ENCODE measurements at places on chromosomes 12 and 14. TPM values are rescaled to one million over a fixed set of nuclear protein-coding genes. Genes with fewer than 3 reads are reported as not detected.

- no peak overlapping the region for H3K27ac ChIP-seq
- H3K27me3 ChIP-seq: peaks cover 97% of the 10 kb centered on the region
- H3K4me3 ChIP-seq: no peak overlapping the region
- DNase-seq: no peak
- H3K4me1 ChIP-seq: peaks cover 49% of the 10 kb centered on the region
These were observed 1.5 kb downstream of the TTC6 start for GRCh38 chr14:37596790-37597472.

- peaks cover 21% of the 10 kb centered on the region for H3K4me1 ChIP-seq
- H3K27me3 ChIP-seq: no peaks in the 10 kb centered on the region
- no peak overlapping the region for H3K4me3 ChIP-seq
- no peak for DNase-seq
- no peak overlapping the region for H3K27ac ChIP-seq
These were observed 214.8 kb downstream of the MSRB3 start for GRCh38 chr12:65492998-65493912.

GRCh38 chr12:91180582-91181395, 1.8 kb downstream of the DCN start:
- no peaks in the 10 kb centered on the region for H3K4me1 ChIP-seq
- no peak overlapping the region for H3K27ac ChIP-seq

DNA sequence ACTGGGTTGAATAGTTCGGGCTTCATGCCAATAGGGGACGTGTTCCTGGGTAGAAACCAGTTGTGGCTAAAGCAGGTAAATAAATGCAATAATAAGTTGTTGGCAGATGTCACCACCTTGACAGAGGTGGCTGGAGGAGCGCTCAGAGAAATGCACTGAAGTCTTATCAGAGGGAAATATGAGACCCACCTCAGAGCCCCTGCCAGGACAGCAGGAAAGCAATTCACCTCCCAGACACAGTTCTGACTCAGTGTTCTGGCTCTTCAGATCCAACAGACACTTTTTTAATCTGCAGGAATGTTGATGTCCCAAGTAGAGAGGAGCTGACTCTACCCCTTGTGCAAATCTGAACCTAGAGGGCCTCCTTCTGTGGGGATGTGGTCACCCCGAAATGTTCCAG, 687.1 kb upstream of the FBXO33 start:
- no peaks in the 10 kb centered on the region for H3K4me1 ChIP-seq
- no peak overlapping the region for H3K4me3 ChIP-seq

DNA sequence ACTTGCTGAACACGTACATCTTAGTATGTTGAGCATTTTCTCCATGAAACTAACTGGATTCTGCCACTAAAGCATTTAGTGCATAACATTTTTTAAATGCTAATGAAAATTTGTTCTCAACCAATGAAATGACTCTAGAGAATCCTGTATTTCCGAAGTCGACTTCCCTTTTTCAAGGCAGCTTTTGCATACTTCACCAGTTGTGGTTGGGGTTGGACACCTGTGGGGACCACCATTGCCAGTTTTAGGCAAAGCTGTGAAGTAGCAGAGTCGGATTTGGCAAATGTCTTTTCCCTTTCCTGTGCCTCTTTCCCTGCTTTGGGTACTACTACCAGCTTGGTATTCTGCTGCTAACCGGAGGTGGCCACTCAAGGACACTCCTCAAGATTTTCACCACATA, 349.2 kb downstream of the BCAT1 start:
- no peak overlapping the region for H3K27ac ChIP-seq
- peaks cover 6% of the 10 kb centered on the region for H3K4me1 ChIP-seq
- DNase-seq: no peak
- H3K36me3 ChIP-seq: no peaks in the 10 kb centered on the region
- no peaks in the 10 kb centered on the region for H3K27me3 ChIP-seq

- H3K36me3 ChIP-seq: no peaks in the 10 kb centered on the region
- no peaks in the 10 kb centered on the region for H3K27me3 ChIP-seq
- no peak overlapping the region for H3K4me3 ChIP-seq
- DNase-seq: no peak
- no peak overlapping the region for H3K27ac ChIP-seq
These were observed 324.3 kb downstream of the CACNA1C start for GRCh38 chr12:2376908-2377657.

DNA sequence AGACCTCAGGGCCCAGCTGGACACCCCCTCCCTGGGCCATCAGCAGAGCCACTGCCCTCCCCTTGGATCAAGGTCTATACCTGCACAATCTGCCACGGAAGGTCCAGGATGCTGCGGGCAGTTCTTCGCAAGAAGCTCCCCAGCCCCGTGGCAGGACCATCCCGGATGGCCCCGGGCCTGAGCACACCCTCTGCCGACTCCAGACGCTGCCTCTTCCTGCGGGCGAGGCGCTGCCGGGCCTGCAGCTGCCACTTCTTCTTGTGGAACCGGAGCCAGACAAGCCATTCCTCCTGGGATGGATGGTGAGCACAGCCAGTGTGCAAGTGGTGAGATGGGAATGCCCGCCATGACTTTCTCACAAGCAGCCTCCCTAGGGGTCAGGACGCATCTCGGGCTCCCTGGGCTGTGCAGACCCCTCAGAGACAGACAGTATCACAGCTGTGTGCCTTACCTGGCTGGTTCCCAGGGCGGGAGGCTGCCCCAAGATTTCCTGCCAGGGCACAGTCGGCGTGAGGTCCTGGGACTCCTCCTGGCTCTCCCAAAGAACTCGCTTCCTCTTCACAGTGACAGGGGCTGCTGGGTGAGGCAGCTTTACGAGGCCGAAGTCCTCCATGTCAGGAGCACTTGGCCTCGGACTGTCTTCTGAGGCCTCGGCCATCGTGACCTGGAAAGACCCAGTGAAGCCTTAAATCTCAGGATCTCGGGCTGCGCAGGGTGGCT, 30.8 kb downstream of the P2RX2 start:
- peaks cover 86% of the 10 kb centered on the region for H3K36me3 ChIP-seq
- H3K27ac ChIP-seq: no peak overlapping the region
- no peaks in the 10 kb centered on the region for H3K4me1 ChIP-seq
- H3K4me3 ChIP-seq: no peak overlapping the region

- peaks cover 40% of the 10 kb centered on the region for H3K4me1 ChIP-seq
- peak within 1 kb of the TSS; percentile 73 for H3K27ac ChIP-seq
- H3K27me3 ChIP-seq: no peaks in the 10 kb centered on the region
- peak; percentile 95 for DNase-seq
- H3K4me3 ChIP-seq: peak within 1 kb of the TSS; percentile 64
- no peaks in the 10 kb centered on the region for H3K36me3 ChIP-seq
These were observed at the start of gene TESPA1 for GRCh38 chr12:54984658-54985376. TESPA1 (minus strand) TSS chr12:54984762; CDS start chr12:54974562, 10,200 bp downstream.

- DNase-seq: no peak
- no peak overlapping the region for H3K4me3 ChIP-seq
- no peaks in the 10 kb centered on the region for H3K36me3 ChIP-seq
These were observed 148.6 kb downstream of the SLC6A15 start for GRCh38 chr12:84764001-84764400.

DNA sequence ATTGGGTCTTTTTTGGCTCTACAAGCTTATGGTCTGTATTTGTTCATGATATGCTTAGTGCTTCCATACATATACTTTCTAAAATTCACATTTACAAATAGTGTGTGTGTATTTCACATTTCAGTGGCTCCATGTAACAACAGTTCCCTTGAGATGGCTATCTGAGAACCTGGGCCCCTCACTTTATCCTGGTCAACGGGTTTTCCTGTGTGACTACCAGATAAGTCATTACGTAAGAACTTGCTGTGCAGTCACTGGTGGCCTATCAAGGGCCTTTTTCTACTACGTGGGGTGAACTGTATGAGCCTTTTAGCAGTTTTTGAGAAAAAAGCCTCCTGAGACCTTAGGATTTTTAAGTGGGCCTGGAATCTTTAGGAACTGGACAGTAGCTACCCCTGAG, 454.1 kb downstream of the PCNX1 start:
- H3K36me3 ChIP-seq: no peaks in the 10 kb centered on the region
- peak overlapping the region; percentile 38 for H3K27ac ChIP-seq
- peaks cover 73% of the 10 kb centered on the region for H3K4me1 ChIP-seq
- no peaks in the 10 kb centered on the region for H3K27me3 ChIP-seq
- no peak overlapping the region for H3K4me3 ChIP-seq

DNA sequence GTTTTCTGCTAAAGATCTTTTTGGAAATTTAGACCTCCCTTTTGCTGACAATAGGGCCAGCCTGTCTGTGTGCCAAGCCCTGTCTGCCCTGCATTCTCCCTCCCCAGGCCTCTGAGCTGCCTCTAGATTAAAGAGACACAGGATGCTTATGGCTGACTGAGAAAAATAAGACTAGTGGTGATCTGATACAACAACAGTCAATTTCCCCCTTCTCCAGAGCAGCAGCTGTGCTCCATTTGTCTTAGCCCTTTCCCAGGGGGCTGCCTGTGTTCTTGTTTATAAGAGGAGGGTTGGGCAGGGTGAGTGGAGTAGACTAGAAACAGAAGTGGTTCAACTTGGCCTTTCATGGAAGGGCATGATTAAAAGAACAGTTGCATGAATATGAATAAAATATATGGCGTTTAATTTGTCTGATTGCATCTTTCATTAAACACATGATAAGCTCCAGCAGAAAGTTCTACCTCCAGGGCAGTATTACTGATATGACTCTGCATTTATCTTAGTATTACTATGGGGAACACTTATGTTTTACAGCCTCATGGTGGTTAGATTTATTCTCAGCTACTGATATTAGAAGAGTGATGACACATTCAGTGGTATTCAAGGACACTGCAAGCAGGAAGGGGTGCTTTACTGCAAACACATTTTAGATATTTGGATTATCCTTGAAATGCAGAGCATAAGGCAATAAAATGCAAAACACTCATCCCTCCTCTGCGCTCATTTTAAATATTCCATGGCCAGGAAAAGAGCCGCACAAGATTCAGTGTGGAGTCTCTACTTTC, 150.2 kb upstream of the CLEC14A start:
- H3K4me3 ChIP-seq: no peak overlapping the region
- H3K36me3 ChIP-seq: no peaks in the 10 kb centered on the region
- DNase-seq: no peak
- no peaks in the 10 kb centered on the region for H3K4me1 ChIP-seq
- H3K27ac ChIP-seq: no peak overlapping the region
- H3K27me3 ChIP-seq: no peaks in the 10 kb centered on the region

GRCh38 chr12:32533971-32534590, 134.7 kb downstream of the FGD4 start:
- no peak for DNase-seq
- no peaks in the 10 kb centered on the region for H3K27me3 ChIP-seq
- peaks cover 5% of the 10 kb centered on the region for H3K4me1 ChIP-seq
- H3K36me3 ChIP-seq: no peaks in the 10 kb centered on the region
- H3K4me3 ChIP-seq: peak overlapping the region; percentile 34

GRCh38 chr12:124273630-124274029, 21.3 kb upstream of the RFLNA start:
- no peaks in the 10 kb centered on the region for H3K4me1 ChIP-seq
- DNase-seq: no peak
- H3K36me3 ChIP-seq: no peaks in the 10 kb centered on the region
- no peaks in the 10 kb centered on the region for H3K27me3 ChIP-seq
- no peak overlapping the region for H3K4me3 ChIP-seq
- H3K27ac ChIP-seq: no peak overlapping the region

- H3K4me3 ChIP-seq: no peak overlapping the region
- no peak overlapping the region for H3K27ac ChIP-seq
- peaks cover 17% of the 10 kb centered on the region for H3K4me1 ChIP-seq
- H3K27me3 ChIP-seq: no peaks in the 10 kb centered on the region
These were observed 411.6 kb downstream of the RAD51B start for GRCh38 chr14:68230950-68231717.

DNA sequence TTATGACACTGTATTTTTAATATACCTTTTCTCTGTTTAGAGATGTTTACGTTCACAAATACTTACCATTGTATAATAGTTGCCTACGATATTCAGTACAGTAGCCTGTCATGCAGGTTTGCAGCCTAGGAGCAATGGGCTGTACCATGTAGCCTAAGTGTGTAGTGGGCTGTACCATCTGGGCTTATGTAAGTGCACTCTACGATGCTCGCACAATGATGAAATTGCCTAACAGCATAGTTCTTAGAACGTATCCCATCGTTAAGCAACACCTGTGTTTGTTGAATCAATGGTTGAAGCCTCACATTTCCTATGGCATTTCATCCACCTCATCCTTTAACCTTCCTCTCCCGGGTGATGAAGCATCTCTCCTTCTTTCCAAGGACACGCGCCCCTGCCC, 12.5 kb upstream of the EML1 start:
- H3K4me1 ChIP-seq: no peaks in the 10 kb centered on the region
- no peak overlapping the region for H3K4me3 ChIP-seq
- no peak overlapping the region for H3K27ac ChIP-seq

GRCh38 chr12:70069221-70070105, 173.8 kb upstream of the CNOT2 start:
- H3K4me3 ChIP-seq: no peak overlapping the region
- H3K27ac ChIP-seq: no peak overlapping the region
- no peaks in the 10 kb centered on the region for H3K4me1 ChIP-seq
- H3K36me3 ChIP-seq: no peaks in the 10 kb centered on the region
- no peaks in the 10 kb centered on the region for H3K27me3 ChIP-seq
- no peak for DNase-seq

- peak; percentile 94 for DNase-seq
- H3K4me3 ChIP-seq: peak overlapping the region; percentile 73
- H3K27me3 ChIP-seq: peaks cover 46% of the 10 kb centered on the region
- H3K27ac ChIP-seq: peak overlapping the region; percentile 71
- H3K4me1 ChIP-seq: peaks cover 51% of the 10 kb centered on the region
These were observed 1.7 kb upstream of the SOCS2 start for GRCh38 chr12:93570552-93571364.

DNA sequence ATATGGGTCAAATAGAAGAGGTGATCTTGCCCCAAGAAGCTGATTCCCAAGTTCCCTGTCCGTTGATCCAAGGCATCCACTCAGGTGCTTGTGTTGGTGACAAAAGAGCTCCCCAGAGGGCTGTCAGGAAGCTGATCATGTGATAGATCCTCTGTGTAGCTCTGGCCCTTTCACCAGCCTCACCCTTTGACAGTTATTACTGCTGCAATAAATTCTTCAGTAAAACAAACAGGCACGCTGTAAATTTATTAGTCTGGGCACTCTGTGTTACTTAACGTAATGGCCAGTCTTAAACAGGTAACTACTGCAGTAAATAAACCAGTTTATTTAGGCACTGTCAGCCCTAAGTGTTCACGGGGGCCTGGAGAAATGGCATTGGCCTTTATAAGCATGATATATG, 473.9 kb downstream of the BCL11B start:
- no peaks in the 10 kb centered on the region for H3K36me3 ChIP-seq
- H3K27ac ChIP-seq: no peak overlapping the region
- DNase-seq: no peak
- no peaks in the 10 kb centered on the region for H3K4me1 ChIP-seq

GRCh38 chr12:40015345-40015744, 90.5 kb downstream of the SLC2A13 start:
- no peaks in the 10 kb centered on the region for H3K27me3 ChIP-seq
- peaks cover 24% of the 10 kb centered on the region for H3K4me1 ChIP-seq
- no peaks in the 10 kb centered on the region for H3K36me3 ChIP-seq
- no peak overlapping the region for H3K4me3 ChIP-seq

Gene LRTM2
- not detected for total RNA-seq

Gene SERPINA10
- not detected for total RNA-seq

Gene OVCH1
- total RNA-seq: 3.1 TPM

Gene B3GNT4
- not detected for total RNA-seq

Gene BDKRB1
- not detected for total RNA-seq

Gene LRCOL1
- 0.57 TPM for total RNA-seq

Gene REP15
- total RNA-seq: 4.7 TPM

Gene CLEC4D
- total RNA-seq: 24.9 TPM

Gene CMTM5
- 4.1 TPM for total RNA-seq

Gene ASB2
- total RNA-seq: 14.5 TPM

Measured in spleen (tissue), 13 donors.